ENCODE measurements at places on chromosomes 4 and X. TPM values are rescaled to one million over a fixed set of nuclear protein-coding genes. Genes with fewer than 3 reads are reported as not detected.

The NAP1L3 gene
- total RNA-seq, result not detected

The GAGE13 gene
- total RNA-seq, result not detected

DNA sequence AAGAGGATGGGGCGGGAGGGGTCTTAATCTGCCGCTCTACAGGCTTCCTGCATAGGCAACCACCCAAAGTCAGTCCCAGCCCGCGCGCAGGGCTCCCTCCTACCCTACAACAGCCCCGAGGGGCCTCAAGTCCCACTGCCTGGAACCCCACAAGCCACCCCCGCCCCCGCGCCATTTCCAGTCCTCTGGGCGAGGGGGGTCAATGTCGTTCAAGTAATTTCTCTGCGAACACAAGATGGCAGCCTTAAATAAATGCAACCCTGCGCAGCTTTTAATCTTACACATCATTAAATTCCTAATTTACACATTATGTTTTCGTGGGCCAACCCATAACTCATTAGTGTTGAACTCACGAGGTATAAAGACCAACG lies 92.9 kb downstream of the BCOR start:
- no peak overlapping the region for H3K27ac ChIP-seq
- H3K4me3 ChIP-seq, result no peak overlapping the region
- no peaks in the 10 kb centered on the region for H3K36me3 ChIP-seq
- no peaks in the 10 kb centered on the region for H3K4me1 ChIP-seq

The UGT8 gene
- 0.43 TPM for total RNA-seq

Data from GM12878 (cell line).